A549 treated with CpdA at 1 μM for 4 hours (cell line): ENCODE measurements at places on chromosomes 4 and X. TPM values are rescaled to one million over a fixed set of nuclear protein-coding genes. Genes with fewer than 3 reads are reported as not detected.

The P2RY10 gene
- total RNA-seq: not detected in 5 replicates

The RBM10 gene
- 31.4 to 44.7 TPM (median 41.9 TPM) in 5 replicates for total RNA-seq

The FABP2 gene
- not detected in 5 replicates for total RNA-seq

The TSR2 gene
- 51.5 to 57.8 TPM (median 57.5 TPM) in 5 replicates for total RNA-seq

The SSX4B gene
- not detected in 5 replicates for total RNA-seq
